ENCODE measurements at places on chromosomes 7 and 10. TPM values are rescaled to one million over a fixed set of nuclear protein-coding genes. Genes with fewer than 3 reads are reported as not detected.

DNA sequence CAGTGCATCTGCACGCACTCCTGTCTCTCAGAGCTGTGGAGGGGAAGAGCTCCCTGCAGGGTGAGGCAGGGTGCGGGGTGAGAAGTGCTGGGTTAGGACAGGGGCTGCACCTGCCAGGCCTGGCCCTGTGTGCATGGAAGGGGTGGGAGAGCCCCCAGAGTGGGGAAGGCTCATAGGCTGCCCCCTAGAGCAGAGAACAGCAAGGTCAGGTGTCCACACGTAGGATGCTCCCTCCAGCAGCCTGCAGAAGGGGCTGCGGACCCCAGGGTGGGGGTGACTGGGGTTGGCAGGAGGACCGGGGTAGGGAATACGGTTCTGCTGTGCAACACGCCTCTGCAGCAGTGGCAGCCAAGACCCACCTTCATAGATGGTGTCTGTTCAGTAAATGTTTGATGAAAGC, 208.6 kb downstream of the PTPRN2 start:
- DNase-seq, result no peak

DNA sequence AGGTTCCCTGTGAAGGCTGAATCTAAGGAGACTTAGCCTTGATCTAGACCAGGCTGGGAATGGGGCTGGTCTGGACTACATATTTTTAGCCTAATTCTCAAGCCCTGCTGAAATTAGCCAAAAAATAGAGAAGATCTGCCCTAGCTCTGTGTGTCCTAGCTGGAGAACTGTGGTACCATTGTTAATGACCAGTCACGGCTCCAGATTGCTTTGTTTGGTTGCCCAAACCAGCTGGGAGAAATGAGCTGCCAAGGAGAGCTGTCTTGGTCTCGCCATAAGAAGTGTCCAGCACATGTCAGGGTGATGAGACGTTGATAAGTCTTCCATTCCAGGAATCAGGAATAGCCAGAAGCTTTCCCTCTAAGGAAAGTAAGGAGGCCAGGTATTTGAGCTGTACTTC, 20.7 kb downstream of the GBX1 start:
- DNase-seq, result no peak

DNA sequence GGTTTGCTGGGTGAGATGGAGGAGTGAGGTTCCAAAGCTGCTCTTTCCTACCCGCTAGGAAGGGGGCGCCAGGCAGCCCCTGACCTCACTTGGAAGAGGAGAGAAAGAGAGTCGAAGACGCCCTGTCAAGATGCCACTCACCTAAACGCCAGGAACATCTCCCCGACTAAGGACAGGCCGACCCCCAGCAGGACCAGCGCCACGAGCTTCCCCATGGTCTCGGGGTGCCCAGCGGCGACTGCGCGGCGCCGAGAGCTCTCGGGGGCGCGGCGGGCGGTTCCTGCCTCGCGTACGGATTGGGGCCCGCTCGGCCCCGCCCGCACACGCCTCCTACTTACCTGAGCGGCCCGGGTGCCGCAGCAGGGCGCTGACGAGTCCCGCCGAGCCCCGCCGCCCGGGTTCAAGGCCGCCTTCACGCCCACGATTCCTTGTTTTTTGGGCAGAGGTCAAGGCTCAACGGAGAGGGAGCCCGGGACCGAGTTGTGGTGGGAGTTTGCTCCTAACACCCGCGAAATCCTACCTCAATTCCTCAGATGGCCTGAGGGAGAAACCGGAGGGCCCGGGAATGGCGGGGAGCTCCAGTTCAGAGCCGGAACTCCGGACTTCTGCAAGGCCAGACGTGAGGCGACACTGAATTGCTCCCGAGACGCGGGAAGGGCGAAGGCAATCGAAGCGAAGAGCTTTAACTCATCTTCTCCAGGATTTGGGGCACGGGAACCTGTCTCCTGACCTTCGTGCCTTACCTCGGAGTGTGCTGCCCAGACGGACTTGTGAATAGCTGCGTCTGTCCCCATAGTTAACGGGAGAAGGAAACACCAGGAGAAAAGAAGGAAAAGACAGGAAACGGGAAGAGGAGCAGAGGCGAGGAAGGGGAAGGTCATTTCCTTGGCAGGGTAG, at the start of gene PON3:
Gene PON3 (minus strand): TSS at position 240 of the 897 bp plus-strand sequence. CDS start 25 bp downstream, at position 215.
- no peak for DNase-seq

- DNase-seq, result no peak
Observed at GRCh38 chr10:3622845-3623621, 162.0 kb downstream of the KLF6 start.

The DHX32 gene
- polyA plus RNA-seq, result 25.4 TPM

GRCh38 chr10:71203716-71204115, 8.7 kb upstream of the UNC5B start:
- no peak for DNase-seq

The PARP12 gene
- polyA plus RNA-seq, result 14.3 TPM

- DNase-seq, result no peak
Observed at GRCh38 chr7:121797657-121798452, 75.1 kb upstream of the PTPRZ1 start.

DNA sequence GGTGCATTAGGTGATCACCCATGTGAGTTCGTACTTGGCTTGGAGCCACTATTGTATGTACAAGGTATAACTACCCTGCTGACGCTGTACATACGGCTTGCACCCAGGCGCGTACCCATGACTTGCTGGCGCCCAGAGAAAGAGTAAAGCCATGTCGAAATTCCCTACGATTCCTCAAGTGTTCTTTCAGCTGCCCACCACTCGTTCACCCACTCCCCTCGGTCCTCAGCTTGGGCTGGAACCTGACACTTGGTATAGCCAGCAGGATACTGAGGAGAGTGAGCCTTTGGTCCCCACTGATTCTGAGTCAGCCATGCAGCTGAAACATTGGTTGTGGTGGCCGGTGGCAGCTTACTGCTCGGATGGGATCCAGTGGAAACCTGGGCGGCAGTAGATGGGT, 241.5 kb downstream of the CACNA2D1 start:
- no peak for DNase-seq

The PLEKHS1 gene
- polyA plus RNA-seq, result 0.18 TPM

The STEAP4 gene
- polyA plus RNA-seq, result 0.11 TPM

DNA sequence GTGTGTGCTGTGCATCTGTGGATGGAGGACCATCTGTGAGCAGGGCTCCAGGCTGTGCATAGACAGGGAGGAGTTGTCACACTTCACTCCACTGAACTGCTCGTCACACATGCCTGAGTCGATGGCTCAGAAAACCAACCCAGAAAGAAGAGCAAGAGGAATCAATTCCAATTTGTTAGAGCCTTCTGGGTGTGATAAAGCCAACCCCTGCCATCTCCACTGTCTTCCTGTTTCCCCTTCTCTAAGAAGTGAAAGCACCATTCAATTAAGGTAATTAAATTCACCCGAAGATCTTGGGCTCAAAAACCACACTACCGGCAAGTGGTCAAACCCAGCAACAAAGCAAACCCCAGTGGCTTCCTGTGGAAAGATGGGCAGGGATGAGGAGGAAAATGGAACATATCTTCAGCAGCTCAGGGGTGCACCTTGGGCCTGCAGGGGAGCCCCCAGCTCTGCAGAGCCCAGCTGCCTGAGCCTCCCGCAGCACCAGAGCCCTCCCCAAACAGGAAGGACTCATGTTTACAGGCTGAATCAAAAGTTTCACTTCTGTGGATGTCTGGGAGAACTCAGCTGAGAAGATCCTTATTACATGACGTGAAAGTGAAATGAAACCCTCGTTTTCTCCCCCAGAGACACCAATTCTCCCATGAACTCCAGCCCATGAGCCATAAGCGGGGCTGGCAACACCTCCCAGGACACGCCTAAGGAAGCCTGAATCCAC, 10.9 kb downstream of the C10orf71 start:
- no peak for DNase-seq

DNA sequence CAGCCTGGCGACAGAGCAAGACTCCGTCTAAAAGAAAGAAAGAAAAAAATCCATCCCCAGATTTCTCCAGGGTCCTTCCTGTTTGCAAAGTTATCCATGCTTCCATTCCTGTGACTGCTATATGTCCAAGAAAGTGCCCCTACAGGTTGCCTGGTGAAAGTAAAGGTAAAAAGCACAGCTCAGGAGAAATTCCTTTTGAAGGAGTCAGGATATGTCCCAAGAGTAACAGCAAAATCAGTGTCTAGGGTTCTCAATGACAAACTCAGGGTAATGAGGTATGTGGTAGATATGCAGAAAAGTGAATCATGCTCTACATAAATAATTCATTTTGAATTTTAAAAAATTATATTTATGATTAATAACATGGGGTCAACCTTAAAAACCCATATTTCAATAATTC, 91.5 kb downstream of the CTTNBP2 start:
- DNase-seq, result no peak

- DNase-seq, result no peak
Observed at GRCh38 chr10:117894339-117894738, 152.4 kb downstream of the RAB11FIP2 start.

- no peak for DNase-seq
Observed at GRCh38 chr10:117804470-117805011, 242.2 kb downstream of the RAB11FIP2 start.

GRCh38 chr10:31708474-31708873, 220.2 kb downstream of the ARHGAP12 start:
- no peak for DNase-seq

- no peak for DNase-seq
Observed at GRCh38 chr7:111098011-111098925, 7.3 kb downstream of the LRRN3 start.

- DNase-seq, result no peak
Observed at GRCh38 chr10:4257939-4258465, 473.0 kb upstream of the KLF6 start.

GRCh38 chr7:148371280-148371937, 219.2 kb upstream of the C7orf33 start:
- no peak for DNase-seq

GRCh38 chr10:132776821-132777220, 9.1 kb downstream of the NKX6-2 start:
- DNase-seq, result no peak

The PSMC2 gene
- 128 TPM for polyA plus RNA-seq

The ADAM22 gene
- 13.0 TPM for polyA plus RNA-seq

DNA sequence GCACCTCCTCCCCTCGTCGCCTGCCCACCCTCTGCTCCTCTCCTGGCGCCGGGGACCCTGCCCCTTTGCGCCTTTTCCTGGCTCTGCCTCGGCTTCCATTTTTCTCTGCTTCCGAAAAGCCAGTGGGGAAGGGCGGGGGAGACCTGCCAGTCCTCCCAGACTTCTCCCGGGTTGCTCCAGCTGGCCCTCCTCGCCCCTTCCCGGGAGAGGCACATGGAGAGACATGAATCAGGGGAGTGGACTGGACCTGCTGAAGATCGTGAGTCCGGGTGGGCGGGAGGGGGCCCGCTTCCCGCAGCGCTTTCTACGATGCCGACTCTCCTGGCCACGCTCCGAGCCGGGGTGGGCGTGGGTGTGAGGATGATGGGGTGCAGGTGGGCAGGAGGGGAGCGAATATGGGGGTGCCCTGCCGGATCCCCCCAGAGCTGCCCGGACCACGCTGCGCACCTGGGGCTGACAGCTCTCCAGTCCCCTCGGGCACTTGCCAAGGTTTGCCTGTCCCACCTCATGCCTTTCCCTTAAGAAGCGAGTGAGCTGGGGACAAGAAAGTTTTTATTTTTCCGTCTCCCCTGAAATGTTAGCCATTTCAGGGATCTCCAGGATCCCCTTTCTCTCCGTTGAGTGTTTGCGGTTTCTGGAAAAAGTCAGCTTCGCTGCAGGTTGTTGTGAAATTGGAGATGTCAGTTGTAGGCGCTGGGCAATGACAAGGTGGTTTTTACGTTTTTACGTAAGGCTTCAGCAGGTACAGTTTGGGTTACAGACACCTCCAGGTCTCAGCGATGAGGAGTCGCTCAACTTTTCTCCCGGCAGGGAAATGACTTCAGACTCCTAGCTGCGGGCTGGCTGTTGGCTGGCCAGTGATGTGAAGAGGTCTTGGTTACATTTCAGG, 977 bp downstream of the CACNB2 start:
- DNase-seq, result no peak

The PRPS1L1 gene
- not detected for polyA plus RNA-seq

- no peak for DNase-seq
Observed at GRCh38 chr7:124940306-124940705, 10.7 kb upstream of the POT1 start.

GRCh38 chr7:28573651-28574301, 161.5 kb downstream of the CREB5 start:
- DNase-seq, result no peak

The SFRP5 gene
- polyA plus RNA-seq, result 0.16 TPM

DNA sequence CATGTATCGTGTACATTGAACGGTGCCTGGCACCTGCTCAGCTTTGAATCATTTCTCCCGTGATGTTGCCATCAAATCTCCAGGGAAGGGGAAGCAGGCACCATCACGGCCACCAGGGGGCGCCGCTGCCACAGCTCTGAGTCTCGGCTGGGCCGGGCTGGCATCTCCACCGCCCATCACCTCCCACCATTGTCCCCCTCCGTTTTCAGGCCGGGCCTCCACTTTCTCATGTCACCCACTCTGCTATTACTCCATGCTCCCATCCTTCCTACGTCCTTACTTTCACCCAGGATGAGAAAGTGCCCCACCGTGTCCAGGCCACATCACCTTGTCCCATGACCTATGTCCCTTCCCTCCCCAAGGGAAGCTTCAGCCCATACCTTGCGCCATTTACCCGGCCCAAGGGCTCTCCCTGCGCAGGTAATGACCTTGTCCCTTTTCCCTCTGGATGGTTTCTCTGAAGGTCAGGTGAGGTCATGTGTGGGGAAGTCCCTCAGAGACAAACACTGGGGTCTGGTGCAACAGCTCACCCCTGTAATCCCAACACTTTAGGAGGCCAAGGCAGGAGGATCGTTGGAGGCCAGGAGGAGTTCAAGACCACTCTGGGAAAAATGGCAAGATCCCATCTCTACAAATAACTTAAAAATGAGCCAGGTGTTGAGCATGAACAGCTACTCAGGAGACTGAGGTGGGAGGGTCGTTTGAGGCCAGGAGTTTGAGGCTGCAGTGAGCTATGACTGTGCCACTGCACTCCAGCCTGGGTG, 31.8 kb upstream of the OCM2 start:
- no peak for DNase-seq

- no peak for DNase-seq
Observed at GRCh38 chr10:11462071-11462470, 149.4 kb downstream of the USP6NL start.

DNA sequence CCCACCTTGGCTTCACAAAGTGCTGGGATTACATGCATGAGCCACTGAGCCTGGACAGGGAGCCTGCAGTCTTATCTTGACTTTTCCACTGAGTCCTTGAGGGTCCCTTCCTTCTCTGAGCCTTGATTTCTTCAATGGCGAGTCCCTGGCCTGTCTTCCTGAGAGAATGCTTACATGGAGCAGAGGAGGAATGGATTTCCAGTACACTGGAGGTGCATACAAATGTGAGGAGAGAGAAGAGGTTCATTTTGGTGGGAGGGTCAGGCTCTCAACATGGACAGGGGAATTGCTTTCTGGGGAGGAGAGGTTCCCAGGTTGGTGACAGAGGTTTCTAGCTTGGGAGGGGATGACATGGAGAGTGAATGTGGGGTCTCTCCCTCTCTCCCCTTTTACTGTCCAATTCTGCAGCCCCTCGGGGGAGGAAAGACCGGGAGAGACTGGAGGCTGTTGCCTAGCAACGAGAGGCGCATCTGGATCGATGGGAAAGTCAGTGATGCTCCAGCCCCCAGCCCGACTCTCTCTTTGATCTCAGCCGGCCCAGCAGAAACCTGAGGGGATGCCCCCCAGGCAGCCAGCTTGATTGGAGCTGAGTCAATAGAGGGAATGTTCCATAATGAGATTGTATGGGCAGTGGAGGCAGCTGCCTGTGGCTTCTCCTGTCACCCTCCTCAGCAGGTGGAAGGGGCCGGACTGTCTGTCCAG, 14.8 kb downstream of the SRRM3 start:
- DNase-seq, result no peak

- DNase-seq, result no peak
Observed at GRCh38 chr7:158494162-158494586, 93.4 kb downstream of the PTPRN2 start.

GRCh38 chr10:89078724-89079672, 88.4 kb downstream of the FAS start:
- no peak for DNase-seq

The VOPP1 gene
- 63.3 TPM for polyA plus RNA-seq

Measured in right renal cortex interstitium (tissue), 3 donors.